Karpas-422 (cell line): ENCODE measurements at places on chromosomes 16 and 17. TPM values are rescaled to one million over a fixed set of nuclear protein-coding genes. Genes with fewer than 3 reads are reported as not detected.

- DNase-seq, result no peak
- H3K27ac ChIP-seq, result no peak overlapping the region
- no peaks in the 10 kb centered on the region for H3K36me3 ChIP-seq
- H3K27me3 ChIP-seq, result no peaks in the 10 kb centered on the region
- H3K4me3 ChIP-seq, result no peak overlapping the region
These were observed 86.6 kb downstream of the C16orf95 start for GRCh38 chr16:87230571-87230970.

CBX2 gene
- 4.8 and 8.4 TPM in 2 replicates for total RNA-seq

DNA sequence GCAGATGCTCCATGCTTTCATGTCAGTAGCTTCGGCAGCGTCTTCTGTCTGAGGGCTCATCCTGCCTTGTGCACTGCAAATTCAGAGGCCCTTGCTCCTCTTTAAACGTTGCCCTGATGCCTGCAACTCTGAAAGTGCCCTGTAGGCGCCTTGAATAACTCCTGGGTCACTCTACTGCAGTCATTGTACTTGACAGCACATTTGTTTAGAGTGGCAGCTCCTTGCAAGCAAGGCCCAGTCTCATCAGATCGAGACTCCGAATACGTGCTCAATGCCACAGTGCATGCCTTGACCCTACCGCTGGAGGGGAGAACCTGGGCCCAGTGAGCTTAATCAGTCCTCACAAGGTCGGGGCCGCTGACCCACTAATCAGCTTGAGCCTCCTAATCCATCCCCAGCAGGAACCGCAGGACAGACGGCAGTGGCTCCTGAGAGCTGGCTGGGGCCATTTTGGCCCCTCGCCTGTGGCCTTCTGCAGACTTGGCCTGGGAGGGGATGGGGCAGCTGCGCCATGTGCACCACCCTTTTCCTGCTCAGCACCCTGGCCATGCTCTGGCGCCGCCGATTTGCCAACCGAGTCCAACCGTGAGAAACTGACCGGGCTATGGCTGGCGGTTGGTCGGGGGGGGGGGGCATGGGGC lies at the start of gene PRCD:
TSS of gene PRCD (plus strand) at position 414 of the 641 bp plus-strand sequence. CDS start at position 512, 98 bp downstream.
- no peak within 1 kb of the TSS for H3K27ac ChIP-seq
- no peak within 1 kb of the TSS for H3K4me3 ChIP-seq
- no peaks in the 10 kb centered on the region for H3K36me3 ChIP-seq
- peaks cover 9% of the 10 kb centered on the region for H3K4me1 ChIP-seq
- peak; percentile 53 for DNase-seq
- H3K27me3 ChIP-seq, result no peaks in the 10 kb centered on the region

- DNase-seq, result no peak
- 0 out of 2 replicates have a peak, but pooled peaks cover 6% of the 10 kb centered on the region for H3K36me3 ChIP-seq
- H3K27ac ChIP-seq, result no peak overlapping the region
- no peaks in the 10 kb centered on the region for H3K27me3 ChIP-seq
These were observed 34.0 kb downstream of the TIMM22 start for GRCh38 chr17:1030684-1031532.

- peaks cover 85% of the 10 kb centered on the region for H3K4me1 ChIP-seq
- peak; percentile 96 for DNase-seq
- no peaks in the 10 kb centered on the region for H3K36me3 ChIP-seq
- H3K27ac ChIP-seq, result peak overlapping the region; percentile 83
- H3K4me3 ChIP-seq, result peak overlapping the region; percentile 39; the same call in 1 of the 2 replicates
These were observed 268.1 kb downstream of the SOX9 start for GRCh38 chr17:72388765-72389473.

TMEM100 gene
- 0.43 and 1.1 TPM in 2 replicates for total RNA-seq

GRCh38 chr16:51924744-51925143 lies 622.2 kb downstream of the TOX3 start:
- no peaks in the 10 kb centered on the region for H3K36me3 ChIP-seq
- H3K27me3 ChIP-seq, result no peaks in the 10 kb centered on the region
- no peaks in the 10 kb centered on the region for H3K4me1 ChIP-seq

- no peak overlapping the region for H3K27ac ChIP-seq
- no peaks in the 10 kb centered on the region for H3K36me3 ChIP-seq
- H3K4me3 ChIP-seq, result no peak overlapping the region
- DNase-seq, result no peak
- peaks cover 24% of the 10 kb centered on the region for H3K4me1 ChIP-seq
These were observed 87.1 kb downstream of the KCNJ12 start for GRCh38 chr17:21463204-21463661.

DNA sequence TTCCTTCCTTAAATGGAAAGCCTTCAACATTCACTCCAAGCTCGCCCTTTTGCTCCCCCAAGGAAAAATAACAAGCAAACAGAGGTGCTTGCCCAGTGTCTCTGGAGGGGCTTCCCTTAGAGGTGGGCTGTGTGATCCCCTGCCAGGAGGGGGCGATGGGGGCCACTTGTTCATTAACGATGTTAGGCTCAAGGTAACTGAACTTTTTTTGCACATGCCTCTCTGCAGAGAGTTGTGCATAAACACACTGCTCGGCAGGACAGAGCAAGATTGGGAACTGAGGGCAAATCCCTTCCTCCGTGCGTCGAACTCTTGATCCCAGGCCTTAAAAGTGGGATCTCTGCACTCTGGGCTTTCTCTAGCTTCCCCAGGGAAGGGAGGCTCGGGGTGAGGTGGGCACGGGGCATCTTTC lies 15.5 kb upstream of the NAGLU start:
- DNase-seq, result peak; percentile 60
- no peak overlapping the region for H3K4me3 ChIP-seq
- H3K27ac ChIP-seq, result no peak overlapping the region
- H3K4me1 ChIP-seq, result peaks cover 5% of the 10 kb centered on the region
- H3K27me3 ChIP-seq, result no peaks in the 10 kb centered on the region

- DNase-seq, result no peak
These were observed 186.4 kb upstream of the CDH13 start for GRCh38 chr16:82440336-82440735.

DNA sequence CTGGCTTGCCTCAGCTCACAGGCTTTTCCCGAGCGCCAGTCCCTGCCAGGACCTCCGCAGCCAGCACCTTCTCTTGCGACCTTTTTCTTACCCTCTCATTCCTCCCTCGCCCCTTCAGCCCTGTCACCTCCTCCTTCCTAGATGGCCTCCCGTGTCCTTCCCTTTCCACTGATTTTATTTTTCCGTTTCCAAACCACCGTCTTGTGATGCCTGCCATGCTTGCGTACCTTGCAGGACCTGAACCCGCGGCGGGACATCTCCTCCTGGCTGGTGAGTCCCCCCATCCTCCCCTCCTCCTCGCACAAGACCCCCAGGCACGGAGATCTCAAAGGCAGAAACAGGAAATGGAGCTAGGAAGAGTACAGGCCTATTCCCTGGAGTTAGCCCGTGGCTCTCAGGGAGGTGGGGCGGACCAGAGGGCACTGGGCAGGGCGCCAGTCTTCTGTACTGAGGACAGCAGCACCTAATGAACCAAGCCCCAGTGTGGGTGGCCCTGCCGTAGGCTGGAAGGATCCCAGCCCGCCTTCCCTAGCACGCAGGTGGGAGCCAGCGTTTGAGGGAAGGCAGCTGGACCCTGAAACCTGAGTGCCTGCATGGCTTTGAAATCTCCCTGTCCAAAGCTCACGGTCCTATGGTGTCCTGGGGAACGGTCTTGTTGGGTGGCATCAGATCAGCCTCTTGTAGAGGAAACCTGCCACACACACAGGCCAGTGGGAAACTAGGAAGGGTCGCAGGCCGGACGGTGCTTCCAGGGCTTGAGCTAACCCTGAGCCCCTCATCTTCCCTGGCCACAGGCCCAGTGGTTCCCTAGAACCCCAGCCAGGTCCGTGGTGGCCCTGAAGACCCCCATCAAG lies 612 bp downstream of the CISD3 start:
- no peaks in the 10 kb centered on the region for H3K36me3 ChIP-seq
- H3K27ac ChIP-seq, result peak overlapping the region; percentile 69
- H3K27me3 ChIP-seq, result no peaks in the 10 kb centered on the region
- peak overlapping the region; percentile 86 for H3K4me3 ChIP-seq

DNA sequence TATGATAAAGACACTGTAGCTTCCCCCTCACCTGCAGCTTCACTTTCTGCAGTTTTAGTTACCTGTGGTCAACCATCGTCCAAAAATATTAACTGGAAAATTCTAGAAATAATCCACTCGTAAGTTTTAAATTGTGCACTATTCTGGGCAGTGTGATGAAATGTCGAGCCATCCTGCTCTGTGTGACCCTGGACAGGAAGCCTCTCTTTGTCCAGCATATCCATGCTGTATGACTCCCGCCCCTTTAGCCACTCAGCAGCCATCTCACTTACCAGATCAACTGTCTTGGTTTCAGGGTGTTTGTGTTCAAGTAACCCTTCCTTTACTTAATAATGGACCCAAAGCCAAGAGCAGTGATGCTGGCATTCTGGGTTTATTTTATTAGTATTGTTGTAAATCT lies 56.1 kb downstream of the SIAH1 start:
- no peaks in the 10 kb centered on the region for H3K27me3 ChIP-seq
- no peak for DNase-seq
- no peak overlapping the region for H3K27ac ChIP-seq
- no peak overlapping the region for H3K4me3 ChIP-seq
- no peaks in the 10 kb centered on the region for H3K4me1 ChIP-seq
- H3K36me3 ChIP-seq, result no peaks in the 10 kb centered on the region; the same call in 1 of the 2 replicates

FSCN2 gene
- total RNA-seq, result 0.63 and 1.2 TPM in 2 replicates

DNA sequence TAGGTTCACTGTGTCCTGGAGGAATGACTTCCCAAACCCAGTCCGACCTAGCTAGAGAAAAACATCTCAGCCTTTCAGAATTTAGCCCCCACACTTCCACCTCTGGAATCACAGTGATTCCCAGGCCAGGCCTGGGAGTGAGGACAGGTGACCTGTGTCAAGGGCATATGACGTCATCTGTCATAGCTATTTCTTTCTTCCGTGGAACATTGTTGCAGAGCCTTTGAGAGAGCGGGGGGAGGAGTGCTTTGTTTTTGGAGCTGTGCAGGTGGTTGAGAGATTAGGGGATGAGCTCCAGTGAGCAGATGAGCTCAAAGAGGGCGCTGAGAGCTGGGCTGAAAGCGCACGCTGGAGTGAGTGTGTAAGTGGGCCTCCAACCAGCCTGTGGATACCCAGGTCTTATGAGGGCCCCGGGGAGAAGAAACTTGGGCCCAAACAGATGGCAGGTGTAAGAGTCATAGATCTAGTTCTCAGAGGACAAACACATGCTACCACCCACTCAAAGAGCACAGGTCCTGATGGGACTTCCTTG lies 344.8 kb downstream of the SNX29 start:
- H3K27me3 ChIP-seq, result no peaks in the 10 kb centered on the region
- DNase-seq, result no peak
- peak overlapping the region; percentile 33; the same call in 1 of the 2 replicates for H3K27ac ChIP-seq
- H3K36me3 ChIP-seq, result no peaks in the 10 kb centered on the region

DNA sequence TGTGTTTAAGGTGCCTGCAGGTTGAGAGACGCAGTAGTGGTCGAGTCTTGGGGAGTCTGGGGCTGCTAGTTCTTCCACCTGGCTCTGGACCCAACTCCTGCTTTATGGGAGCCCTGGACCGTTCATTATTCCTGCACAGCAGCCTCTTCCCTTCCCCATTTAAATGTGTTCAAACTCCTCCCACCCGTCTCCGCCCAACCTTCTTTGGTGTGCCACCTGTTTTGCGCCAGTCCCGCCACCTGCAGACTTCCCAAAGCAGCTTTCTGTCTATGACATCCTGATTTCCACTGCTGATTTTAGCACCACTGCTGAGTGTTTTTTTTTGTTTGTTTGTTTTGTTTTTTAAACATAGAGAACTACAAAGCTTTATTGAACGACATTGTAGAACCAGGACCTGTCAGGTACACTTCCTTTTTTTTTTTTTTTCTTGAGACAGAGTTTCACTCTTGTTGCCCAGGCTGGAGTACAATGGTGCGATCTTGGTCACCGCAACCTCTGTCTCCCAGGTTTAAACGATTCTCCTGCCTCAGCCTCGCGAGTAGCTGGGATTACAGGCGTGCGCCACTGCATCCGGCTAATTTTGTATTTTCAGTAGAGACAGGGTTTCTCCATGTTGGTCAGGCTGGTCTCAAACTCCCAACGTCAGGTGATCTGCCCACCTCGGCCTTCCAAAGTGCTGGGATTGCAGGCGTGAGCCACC lies 12.8 kb downstream of the ADORA2B start:
- H3K4me1 ChIP-seq, result peaks cover 31% of the 10 kb centered on the region
- H3K36me3 ChIP-seq, result no peaks in the 10 kb centered on the region
- H3K27ac ChIP-seq, result no peak overlapping the region
- no peaks in the 10 kb centered on the region for H3K27me3 ChIP-seq

TEX19 gene
- total RNA-seq, result 0.34 and 2.3 TPM in 2 replicates

- no peak overlapping the region for H3K27ac ChIP-seq
- peaks cover 34% of the 10 kb centered on the region for H3K4me1 ChIP-seq
- H3K27me3 ChIP-seq, result no peaks in the 10 kb centered on the region
- H3K36me3 ChIP-seq, result no peaks in the 10 kb centered on the region
- peak; percentile 54 for DNase-seq
These were observed 59.8 kb downstream of the CYTH1 start for GRCh38 chr17:78722246-78722761.

TERB1 gene
- total RNA-seq, result not detected in 2 replicates
